Stimulated activated CD4-positive, alpha-beta T cell treated with anti-CD3 and anti-CD28 coated beads, Interleukin-12 subunit alpha, Interleukin-12 subunit beta, amount 100 ng/mL, for 24 hours (primary cell): ENCODE measurements at places on chromosomes 1 and 21.

GRCh38 chr1:30109853-30110252, 613.5 kb downstream of the MATN1 start:
- no peak for DNase-seq

- no peak for DNase-seq
Observed at GRCh38 chr1:46517010-46517600, 27.5 kb downstream of the DMBX1 start.

DNA sequence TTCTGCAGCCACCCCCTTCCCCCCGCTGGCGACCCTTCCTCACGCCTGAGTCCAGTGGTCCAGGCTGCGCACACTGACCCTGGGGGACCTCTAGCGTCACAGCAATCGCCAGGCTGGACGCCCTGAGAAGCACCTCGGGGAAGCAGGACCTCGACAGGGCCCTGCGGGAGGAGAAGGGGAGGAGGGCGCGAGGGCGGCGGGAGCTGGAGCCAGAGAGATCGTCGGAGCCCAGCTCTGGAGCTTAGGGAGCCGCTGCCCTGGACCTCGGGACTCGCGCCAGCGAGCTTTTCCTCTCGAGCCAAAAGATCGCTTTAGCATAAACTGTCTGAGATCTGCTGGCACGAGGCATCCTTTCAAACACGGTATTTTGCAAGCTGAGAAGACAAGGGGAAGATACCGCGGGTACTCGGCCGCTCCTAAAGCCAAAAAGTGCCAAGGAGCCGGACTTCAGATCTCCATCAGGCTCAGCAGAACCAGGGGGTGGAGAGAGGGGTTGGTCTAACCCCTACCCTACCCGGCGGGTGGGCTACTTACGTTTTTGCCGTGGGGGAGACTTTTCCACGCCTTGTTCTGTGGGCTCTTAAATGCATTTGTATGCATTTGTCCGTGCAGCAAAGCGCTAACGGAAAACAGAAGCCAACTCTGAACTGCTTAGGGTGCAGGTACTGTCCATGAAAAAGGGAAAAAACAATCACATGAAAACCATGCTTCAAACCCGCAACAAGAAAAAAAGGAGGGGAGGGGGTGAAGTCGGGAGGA, 586 bp downstream of the COL24A1 start:
- DNase-seq: no peak

- no peak for DNase-seq
Observed at GRCh38 chr1:30045304-30046090, 677.9 kb downstream of the MATN1 start.

DNA sequence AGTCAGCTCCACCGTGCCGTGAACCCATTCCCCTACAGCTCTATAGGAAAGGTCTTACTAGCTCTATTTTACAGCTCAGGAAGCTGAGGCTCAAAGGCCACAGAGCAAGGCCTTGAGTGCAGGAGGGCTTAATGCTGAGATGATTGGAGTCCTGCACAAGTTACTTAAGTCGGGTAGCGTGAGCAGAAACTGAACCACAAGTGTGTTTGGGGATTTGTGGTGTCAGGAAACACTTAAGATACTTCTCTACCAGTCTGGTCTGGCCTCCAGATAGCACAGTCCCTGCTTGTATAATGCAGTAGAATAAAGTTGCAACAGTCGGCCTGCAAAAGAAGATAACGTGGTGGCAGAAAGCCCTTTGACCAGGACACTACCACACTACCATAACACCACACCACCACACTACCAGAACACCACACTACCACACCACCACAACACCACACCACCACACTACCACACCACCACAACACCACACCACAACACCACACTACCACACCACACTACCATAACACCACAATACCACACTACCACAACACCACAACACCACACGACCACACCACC, 118.1 kb downstream of the SPSB1 start:
- DNase-seq: no peak

DNA sequence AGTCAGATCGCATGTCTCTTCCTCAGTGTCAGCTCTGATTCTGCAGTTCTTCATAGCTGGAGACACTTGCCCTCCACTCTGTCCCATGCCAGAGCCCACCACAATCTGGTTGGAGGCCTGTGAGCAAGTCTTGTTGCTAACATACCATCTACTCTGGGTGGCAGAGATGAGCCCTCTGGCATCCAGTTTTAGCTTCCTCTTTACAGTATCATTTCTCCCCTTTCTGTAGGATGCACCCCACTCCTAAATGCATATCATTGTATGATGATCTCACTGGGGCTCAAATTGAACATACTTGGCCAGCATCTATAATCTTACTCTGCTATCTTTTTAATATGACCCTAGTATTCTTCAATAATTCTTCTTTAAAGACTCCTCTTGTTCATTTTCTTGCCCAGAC, 16.9 kb downstream of the PCNX2 start:
- DNase-seq: no peak

- no peak for DNase-seq
Observed at GRCh38 chr1:180793451-180793850, 119.2 kb upstream of the KIAA1614 start.

DNA sequence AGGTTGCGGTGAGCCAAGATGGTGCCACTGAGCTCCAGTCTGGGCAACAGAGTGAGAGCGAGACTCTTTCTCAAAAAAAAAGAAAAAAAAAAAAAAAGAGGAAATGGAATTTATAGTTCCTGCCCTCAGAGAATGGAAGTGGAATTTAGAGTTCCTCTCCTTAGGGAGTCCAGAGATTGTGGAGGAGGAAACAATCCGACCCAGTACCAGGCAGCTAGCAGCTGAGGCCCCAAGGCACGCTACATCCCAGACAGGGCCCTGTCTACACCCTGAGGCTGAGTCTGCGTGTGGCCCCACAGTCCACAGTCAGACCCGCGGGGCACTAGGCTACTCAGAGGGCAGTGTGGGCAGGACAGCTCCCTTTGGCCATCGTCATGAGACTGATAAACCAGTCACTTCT, 1.9 kb upstream of the MFN2 start:
- no peak for DNase-seq

GRCh38 chr1:89605692-89606091, 27.2 kb upstream of the LRRC8C start:
- no peak for DNase-seq

DNA sequence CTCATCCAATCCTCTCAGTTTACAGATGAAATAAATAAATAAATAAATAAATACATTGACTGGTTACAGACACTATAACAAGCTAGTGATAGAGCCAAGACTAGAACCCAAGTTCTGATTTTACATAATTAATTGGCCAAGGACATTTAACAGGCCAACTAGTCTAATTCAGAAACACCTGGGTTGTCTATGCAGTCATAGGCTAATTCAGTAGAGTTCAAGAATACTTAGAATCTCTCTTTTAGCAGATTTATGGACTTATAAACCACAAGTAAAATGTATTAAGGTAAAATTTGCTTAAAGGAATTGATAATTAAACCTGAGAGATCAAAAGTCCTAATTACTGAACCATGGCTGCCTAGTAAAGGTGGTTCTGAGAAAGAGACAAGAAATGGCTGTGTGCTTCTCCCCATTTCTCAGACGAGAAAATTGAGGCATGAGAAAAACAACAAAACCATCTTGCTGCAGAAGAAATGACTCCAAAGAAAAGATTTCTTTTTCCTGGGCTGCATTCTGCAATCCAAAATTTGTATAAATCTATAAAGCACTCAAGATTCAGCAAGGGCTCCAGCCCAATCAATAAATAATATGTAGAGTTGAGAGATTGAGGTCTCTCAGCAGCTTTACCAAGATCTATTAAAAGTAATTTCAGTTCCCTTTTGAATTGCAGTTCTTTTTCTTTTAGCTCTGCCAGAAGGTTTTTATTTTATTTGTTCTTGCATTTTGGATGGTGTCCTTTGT, 98.3 kb downstream of the DUSP10 start:
- no peak for DNase-seq

- no peak for DNase-seq
Observed at GRCh38 chr1:207291723-207292122, 29.8 kb upstream of the CD55 start.

GRCh38 chr1:49306507-49307070, 529.9 kb upstream of the BEND5 start:
- DNase-seq: no peak

- DNase-seq: no peak
Observed at GRCh38 chr1:239240736-239241135, 145.6 kb upstream of the CHRM3 start.

GRCh38 chr1:20178634-20179370, 7.1 kb upstream of the UBXN10 start:
- no peak for DNase-seq

DNA sequence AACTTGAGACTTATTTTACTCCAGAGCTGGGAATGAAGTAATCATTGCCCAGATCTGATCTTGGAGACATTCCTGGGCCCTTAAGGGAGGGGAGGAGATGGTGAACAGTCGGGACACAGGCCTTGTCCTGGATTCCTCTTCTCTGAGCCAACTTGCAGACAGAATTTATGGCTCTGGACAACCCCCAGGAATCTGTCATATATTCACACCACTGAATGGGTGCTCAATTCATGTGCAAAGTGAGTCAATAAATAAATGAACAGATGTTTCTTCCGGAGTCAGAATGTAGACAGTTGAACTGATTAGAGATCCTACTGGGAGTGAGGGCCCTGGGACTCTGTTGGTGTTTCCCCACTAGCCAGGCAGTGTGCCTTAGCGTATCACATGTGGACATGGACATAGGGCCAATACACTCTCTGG, 2.6 kb downstream of the TUFT1 start:
- no peak for DNase-seq

DNA sequence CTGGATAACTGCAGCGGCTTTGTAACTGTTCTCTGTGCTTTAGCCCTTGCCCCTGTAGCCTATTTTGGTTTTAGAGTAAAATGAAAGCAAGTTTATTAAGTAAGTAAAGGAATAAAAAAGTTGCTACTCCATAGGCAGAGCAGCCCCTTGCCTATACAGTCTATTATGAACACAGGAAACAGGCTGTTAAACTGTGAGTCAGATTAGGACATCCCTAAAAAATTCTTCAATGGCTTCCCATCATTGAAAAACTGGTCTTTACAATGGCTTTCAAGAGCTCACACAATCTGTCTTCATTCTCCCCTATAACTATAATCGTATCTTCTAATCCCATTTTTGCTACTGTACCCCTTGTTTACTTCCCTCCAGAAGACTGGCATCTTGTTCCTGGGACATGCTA, 43.0 kb downstream of the ATG4C start:
- no peak for DNase-seq

- DNase-seq: no peak
Observed at GRCh38 chr1:201535046-201535918, 3.6 kb upstream of the NAV1 start.

GRCh38 chr1:228400692-228401454, 5.8 kb downstream of the TRIM11 start:
- DNase-seq: no peak

- no peak for DNase-seq
Observed at GRCh38 chr1:18480315-18481189, at the start of gene KLHDC7A. Gene KLHDC7A, plus strand, starts transcription at chr1:18480930. Its CDS starts 52 bp downstream, at chr1:18480982.

- DNase-seq: no peak
Observed at GRCh38 chr1:228316589-228317387, 89.8 kb downstream of the TRIM11 start.

DNA sequence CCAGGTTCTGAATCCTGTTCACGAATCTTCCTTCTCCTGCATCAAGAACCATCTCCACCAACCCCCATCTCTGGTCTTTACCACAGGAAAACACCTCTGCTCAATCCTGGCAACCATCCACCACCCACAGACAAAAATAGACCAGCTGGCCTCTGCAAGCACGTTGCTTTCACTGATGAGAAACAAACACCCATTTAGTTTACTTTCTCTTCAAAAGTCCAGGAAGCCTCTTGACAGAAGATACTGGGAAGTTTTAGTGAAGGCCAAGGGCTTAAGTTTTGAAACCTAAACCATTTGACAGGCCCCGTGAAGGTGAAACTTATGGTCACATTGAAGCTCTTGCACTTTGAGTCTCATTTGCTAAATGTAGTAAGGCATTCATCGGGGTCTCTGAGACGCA, 122.6 kb upstream of the PPP2R5A start:
- no peak for DNase-seq

DNA sequence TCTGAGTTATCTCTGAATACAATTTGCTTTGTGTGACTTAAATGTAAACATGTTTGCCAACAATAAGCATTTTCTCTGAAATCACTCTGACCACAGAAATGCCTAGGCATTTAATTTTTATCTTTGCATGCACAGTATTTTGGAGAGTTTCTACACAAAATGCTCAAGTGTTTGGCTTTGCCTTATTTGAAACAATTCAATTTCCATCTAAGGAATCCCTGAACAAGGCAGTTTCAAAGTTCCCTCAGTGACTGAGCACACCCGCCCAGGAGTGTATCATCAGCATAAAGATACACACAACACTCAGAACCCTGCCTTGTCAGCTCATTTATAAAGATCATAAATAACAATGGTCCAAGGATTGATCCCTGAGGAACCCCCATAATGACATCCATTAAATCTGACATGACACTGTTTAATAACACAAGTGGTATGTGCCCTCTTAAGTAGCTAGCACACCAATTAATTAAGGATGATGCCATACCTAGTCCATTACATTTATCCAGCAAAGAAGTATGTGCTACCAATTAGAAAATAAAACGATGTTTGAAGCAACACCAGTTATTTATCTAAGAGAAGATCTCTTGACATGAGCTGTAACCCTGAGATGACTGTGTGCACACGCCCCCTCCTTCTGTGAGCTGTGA, 585.8 kb downstream of the ADGRL2 start:
- DNase-seq: no peak

DNA sequence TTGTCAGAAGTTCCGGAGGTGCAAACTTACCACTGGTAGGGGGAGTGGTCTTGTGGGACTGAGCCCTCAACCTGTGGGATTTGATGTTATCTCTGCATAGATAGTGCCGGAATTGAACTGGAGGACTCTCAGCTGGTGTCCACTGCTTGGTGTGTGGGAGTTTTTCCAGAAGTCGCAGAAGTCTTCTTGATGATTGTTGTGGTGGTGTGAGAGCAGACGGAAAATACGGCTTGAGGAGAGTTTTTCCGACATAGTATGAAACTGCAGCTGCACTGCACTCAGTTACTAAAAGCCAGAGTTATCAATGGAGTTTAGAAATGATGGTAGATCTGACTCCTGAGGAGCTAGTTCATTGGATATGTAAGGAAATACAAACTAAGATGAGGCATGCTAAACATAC, 14.9 kb downstream of the RGS5 start:
- DNase-seq: no peak

DNA sequence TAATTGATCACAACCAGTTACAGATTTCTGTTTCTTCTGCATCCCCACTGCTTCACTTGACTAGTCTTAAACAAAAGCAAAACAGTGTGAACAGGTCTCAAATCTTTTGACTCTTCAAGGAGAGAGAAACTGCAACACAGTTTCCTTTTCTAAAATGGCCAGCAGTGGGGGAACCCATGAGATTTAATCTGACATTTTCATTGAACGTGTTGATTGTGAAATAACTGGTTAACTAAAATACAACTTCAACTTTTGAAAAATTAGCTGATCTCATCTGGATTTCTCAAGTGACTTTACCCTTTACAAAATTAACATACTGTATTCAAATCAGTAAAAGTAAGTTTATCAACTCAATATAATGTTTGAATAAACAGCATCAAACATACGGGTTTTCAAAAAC, 143.0 kb downstream of the HFM1 start:
- no peak for DNase-seq

- no peak for DNase-seq
Observed at GRCh38 chr1:204487256-204487615, 7.4 kb downstream of the PIK3C2B start.
